ENCODE measurements at places on chromosomes 1 and 21.

- no peak for DNase-seq
These were observed 8.0 kb downstream of the CTNNBIP1 start for GRCh38 chr1:9902060-9902452.

DNA sequence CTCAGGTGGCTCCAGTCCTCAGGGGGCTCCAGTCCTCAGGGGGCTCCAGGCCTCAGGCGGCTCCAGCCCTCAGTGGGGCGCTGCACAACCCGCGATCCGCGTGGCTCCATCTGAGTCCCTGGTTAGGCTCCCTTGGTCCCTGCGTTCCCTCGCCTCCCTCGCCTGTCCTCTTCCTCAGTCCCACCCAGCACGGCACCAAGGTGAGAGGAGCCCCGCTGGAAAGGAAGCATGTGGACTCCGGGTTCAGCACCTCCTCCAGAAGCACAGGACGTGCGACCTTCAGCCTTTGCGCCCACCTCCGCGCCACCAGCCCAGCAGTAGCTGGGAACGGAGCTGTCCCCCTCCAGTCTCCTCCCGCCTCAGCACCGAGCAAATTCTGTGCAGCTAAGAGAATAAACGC, 8.1 kb upstream of the OR2M5 start:
- DNase-seq = no peak

DNA sequence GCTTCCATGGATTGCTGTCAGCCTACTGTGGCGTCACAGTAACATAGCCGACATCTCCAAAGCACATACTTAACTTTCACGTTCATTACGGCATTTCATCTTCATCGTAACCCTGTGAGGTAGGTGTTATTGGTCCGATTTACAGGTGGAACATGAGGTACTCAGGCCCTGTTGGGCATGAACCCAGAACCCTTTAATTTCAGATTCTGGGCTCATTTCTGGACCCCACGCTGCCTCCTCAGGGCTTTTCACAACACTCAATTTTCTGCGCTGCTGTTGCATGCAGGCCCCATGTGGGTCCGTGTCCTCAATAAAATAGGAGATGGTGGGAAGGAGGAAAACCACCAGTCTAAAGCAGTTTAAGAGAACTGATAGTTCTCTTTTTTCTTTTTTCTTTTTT, 39.6 kb downstream of the UBE2T start:
- DNase-seq = no peak

DNA sequence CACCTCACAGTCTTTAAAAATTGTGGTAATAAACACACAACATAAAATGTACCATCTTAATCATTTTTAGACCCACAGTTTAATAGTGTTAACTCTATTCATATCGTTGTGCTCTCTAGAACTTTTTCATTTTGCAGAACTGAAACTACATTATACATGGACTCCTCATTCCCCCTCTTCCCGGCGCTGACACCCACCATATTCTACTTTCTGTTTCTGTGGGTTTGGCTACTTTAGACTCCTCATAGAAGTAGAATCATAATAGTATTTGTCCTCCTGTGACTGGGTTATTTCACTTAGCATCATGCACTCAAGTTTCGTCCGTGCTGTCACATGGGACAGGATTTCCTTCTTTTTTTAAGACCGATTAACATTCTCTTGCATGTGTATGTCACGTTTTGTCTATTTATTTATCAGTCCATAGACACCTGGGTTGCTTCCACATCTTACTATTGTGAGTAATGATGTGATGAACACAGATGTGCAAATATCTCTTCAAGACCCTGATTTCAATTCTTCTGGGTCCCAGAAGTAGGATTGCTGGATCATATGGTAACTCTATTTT, 62.9 kb upstream of the TMPRSS2 start:
- no peak for DNase-seq

- DNase-seq = peak; percentile 89
These were observed 45.2 kb downstream of the RPS6KA1 start for GRCh38 chr1:26574719-26575251.

DNA sequence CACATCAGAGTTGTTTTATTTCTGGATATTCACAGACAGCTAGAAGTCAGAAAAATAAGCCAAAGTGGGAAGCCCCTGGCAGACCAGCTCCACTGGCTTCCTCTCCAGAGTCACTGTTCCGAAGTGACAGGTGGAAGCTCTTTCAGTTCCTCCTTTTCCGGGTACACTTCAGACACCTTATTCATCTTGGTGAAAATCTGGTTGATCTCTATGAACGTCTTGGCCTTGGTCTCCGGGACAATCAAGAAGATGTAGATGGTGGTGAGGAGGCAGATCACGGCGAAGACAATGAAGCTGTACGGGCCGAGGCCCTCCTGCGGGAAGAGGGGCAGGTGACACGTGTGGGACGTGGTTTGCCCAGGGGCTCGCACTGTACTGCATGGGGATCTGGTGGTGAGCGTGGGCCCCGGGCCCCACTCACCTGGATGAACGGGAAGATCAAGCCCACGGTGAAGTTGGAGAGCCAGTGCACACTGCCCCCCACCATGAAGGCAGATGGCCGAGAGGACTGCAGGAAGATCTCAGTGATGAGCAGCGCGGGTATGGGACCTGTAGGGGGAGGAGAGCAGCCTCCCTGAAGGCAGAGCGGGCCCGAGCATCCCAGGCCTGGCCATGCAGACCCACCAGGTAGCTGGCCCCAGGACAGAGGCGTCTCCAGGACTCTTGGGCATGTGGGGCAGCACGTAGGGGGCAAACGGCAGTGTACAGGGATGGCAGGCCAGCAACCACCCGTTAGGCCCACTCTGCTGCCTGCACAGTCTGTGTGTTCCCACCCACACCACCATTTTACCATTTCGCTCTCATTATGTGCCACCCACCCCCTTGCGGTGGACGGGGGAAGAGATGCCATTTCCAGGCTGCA, 11.5 kb upstream of the SLC2A7 start:
- DNase-seq = no peak

DNA sequence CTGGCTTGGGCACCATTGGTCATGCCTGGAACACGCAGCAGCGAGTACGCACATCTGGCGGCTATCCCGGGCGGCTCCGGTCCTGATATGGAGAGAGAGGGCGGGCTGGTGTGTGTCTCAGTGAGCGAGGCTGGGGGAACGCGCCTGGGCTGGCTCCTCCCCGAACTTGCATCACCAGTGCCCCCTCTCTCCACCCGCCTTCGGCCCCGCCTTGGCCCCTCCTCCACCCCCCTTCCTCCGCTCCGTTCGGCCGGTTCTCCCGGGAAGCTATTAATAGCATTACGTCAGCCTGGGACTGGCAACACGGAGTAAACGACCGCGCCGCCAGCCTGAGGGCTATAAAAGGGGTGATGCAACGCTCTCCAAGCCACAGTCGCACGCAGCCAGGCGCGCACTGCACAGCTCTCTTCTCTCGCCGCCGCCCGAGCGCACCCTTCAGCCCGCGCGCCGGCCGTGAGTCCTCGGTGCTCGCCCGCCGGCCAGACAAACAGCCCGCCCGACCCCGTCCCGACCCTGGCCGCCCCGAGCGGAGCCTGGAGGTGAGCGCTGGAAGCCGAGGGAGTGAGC, at the start of gene ATF3:
TSS of gene ATF3 (plus strand) at position 370 of the 567 bp plus-strand sequence. CDS start 6,261 bp downstream, outside the sequence.
- DNase-seq = peak; percentile 100

DNA sequence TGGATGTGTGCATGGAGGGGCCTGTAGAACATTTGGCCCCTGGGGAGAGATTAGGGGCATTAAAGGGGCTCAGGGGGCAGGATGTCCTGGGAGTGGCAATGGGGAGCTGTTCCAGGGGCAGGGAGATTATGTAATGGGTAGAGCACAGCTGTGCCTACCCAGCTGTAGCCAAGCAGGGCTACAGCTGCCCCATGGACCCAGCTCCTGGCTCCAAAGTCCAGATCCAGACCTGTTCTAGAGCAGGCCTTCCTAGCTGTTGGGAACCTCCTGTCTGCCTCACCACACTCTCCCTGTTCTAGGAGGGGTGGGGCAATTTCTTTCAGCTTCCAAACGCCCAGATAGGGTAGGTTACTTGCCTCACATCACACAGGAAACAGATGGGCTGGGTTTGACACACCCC, 5.6 kb downstream of the RPS6KA1 start:
- no peak for DNase-seq

- DNase-seq = no peak
These were observed 81.0 kb upstream of the ZBTB18 start for GRCh38 chr1:243970077-243970476.

DNA sequence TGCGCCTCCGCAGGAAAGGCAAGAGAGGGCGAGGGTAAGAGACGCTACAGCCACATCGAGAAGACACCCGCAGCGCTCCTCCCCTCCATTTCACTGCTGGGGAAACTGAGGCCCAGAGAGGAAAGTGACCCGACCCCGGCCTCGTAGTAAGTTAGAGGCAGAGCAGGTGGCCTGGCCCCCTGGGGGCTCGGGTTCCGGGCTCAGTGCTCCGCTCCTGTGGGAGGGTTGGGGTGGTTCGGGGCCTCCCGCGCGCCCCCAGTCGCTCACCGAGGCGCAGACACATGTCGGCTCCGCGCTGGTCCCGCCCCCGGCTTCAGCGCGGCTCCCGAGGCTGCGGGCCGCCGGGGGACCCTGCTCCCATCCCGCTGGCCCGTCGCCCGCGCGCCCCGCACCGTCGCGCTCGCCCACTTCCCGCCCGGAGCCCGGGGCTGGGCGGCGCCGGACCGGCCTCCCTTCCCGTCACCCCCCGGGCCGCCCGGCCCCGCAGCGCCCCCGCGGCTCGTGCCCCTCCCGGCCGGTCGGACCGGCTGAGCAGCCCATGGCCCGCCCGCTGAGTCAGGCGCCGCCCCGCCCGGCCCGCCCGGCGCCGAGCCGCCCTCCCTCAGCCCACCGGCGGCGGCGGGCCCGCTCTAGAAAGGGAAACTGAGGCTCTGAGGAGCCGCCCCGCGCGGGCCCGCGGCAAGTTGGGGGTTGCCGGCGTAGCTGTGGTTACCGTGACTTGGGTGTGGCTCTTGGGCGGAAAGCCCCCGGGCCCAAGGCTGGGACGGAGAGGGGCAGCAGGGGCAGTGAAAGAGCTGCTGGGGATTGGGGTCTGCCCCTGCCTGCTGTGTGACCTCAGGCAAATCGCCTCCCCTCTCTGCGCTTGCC, at the start of gene TMEM54:
TSS of gene TMEM54 (minus strand) at position 434 of the 867 bp plus-strand sequence. CDS start at position 283, 151 bp downstream.
- peak; percentile 62 for DNase-seq

GRCh38 chr1:60126723-60127122, 53.2 kb upstream of the C1orf87 start:
- DNase-seq = no peak

DNA sequence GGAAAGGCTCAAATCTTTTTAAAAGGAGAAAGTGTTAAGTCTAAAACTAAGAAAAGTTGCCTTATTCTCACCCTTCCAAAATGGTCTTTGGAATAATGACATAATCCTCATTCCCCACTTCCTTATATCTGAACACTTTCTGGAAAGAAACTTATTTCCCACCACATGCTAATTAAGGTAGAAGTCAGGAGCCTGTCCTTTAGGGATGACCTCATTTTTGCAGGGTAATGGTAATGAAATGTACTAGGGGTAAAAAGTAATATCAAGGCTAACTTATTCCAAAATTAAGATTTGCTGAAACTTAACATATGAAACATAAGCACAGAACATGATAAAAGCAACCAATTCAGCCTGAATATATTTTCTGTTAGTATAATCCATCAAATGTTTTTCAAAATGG, 29.4 kb upstream of the C1orf185 start:
- DNase-seq = no peak

- DNase-seq = no peak
These were observed 18.6 kb upstream of the ANKRD45 start for GRCh38 chr1:173688300-173688699.

DNA sequence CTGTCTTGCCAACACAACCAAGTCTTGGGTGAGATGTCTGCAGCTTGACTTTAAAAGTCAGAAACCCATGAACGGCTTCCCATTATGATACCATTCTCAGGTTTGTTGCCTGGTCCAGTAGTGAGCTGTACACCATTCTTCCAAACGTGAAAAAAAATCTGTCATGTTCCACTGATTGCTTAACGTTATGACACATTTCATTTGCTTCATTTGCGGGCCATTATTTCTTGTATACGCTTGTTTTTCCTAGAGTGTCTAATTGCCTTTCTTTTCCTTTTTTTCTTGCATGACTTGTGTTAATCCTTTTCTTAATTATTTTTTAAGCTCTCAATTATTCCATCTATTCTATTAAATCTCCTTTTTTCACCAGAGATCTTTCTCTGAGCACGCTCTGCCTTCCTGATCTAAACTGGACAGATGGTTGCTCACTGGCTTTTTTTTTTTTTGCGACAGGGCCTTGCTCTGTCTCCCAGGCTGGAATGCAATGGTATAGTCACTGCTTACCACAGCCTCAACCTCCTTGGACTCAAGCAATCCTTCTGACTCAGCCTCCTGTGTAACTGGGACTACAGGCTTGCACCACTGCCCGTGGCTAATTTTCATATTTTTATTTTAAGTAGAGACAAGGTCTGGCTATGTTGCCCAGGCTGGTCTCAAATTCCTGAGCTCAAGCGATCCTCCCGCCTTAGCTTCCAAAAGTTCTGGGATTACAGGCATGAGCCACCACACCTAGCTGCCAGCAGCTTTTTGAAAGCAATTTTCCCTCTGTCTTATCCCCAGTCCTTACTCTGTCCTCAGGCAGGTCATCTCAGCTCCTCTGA, 31.7 kb upstream of the CAMTA1 start:
- no peak for DNase-seq

DNA sequence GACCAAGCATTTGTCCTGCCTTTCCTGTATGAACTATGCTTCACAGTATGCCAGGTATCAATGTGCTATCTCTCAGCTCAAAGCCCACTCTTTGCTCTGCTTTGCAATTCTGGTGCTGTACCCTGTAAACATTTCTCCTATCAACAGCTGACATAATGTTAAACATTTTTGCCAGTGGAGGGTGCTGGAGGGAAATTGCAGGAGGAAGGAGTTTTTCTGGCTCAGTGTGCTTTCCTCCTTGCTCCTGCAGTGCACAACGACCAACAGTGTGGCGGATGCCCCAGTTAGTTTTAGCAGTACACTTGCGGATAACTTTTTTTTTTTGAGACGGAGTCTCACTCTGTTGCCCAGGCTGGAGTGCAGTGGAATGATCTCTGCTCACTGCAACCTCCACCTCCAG, 67.1 kb upstream of the PTGFRN start:
- no peak for DNase-seq

DNA sequence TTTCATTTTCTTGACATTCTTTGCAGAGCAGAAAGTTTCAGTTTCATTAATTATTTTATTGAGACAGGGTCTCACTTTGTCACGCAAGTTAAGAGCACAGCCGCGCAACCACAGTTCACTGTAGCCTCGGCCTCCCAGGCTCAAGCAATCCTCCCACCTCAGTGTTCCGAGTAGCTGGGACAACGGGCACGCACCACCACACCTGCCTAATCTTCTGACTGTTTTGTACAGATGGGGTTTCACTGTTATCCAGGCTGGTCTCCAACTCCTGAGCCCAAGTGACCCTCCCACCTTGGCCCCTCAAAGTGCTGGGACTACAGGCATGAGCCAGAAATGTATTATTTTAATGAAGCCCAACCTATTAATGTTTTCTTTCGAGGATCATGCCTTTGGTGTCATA, 3.0 kb upstream of the SPATC1L start:
- DNase-seq = no peak

DNA sequence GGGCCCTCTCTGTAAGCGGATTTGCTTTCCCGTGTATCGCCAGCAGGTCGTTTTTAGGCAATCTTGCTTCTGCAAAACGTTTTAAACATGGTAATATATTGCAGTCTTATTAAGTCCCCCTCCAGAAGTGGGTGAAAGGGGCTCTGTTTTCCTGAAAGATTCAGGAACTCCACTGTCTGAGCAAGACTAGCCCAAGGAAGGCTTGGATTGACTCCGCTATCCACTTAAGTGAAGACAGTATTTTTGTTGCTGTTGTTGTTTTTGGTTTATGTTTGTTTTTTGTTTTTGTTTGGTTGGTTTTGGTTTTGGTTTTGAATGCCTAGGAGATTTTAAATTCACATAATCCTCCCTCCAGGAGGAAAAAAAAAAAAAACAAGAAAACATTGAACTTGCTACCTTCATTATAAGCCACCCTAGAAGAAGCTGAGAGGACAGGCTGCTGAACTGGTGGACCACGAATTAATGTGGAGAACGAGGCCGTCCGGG, 29.1 kb upstream of the NFIA start:
- DNase-seq = no peak

- DNase-seq = no peak
These were observed 1.7 kb downstream of the SERTAD4 start for GRCh38 chr1:210234329-210234757.

All from MG63 (cell line).